ENCODE measurements at places on chromosomes 2 and 18.

- no peak for DNase-seq
Measured at GRCh38 chr2:10834068-10834655, 21.6 kb upstream of the PDIA6 start.

DNA sequence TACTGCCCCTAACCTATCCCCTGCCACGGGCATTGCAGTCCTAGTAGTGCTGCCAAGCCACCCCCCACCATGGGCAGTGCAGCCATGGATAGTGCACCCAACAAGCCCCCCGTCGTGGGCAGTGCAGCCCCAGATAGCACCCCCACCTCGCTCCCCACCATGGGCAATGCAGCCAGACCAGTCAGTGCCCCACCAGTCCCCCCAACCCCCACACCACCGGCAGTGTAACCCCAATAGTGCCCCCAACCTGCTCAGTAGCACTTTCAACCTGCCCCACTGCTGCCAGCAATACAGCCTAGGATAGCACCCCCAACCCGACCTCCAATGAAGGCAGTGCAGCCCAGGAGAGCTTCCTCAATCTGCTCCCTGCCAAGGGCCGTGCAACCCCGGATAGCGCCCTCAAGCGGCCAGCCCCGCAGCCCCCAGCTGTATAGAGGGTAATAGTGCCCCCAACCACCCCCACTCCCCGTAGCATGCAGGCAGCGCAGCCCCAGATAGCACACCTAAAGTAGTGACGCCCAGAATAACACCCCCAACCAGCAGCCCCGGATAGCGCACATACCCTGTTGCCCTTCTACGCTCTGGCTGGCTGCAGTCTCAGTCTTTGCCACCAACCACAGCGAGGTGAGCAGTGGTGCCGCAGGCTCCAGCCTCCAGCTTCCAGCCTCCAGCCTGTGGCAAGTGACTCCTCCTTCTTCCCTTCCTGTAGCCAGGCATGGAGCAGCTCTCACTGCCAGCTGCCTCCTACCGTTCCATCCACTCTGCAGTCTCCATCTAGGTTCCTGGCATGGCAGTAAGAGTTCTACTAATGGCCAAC lies 45.4 kb upstream of the ANKRD62 start:
- no peak for DNase-seq

DNA sequence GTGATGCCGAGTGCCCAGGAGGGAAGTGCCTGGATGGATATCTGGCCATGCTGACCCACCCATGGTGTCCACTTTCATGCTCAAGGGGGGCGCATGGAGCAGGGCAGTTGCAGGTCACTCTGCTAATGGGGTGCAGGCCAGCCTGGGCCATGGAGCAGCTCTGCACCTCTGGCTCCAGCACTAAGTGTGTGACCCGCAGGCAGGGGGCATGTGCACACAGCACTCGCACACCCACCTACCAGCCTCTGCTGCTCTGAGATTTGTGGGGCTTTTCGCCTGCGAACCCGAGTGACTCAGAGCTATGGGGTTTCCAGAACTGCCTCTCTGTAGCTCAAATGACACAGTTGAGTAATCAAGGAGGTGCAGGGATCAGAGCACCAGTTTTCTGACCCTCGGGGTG lies 66.2 kb downstream of the CYP26B1 start:
- DNase-seq: no peak

- no peak for DNase-seq
Measured at GRCh38 chr18:63446266-63446665, 24.0 kb upstream of the VPS4B start.

GRCh38 chr2:149329068-149329467 lies 1.3 kb upstream of the LYPD6 start:
- no peak for DNase-seq

- DNase-seq: peak; percentile 76
Measured at GRCh38 chr2:45651415-45652089, at the start of gene PRKCE. TSS of gene PRKCE (plus strand) at chr2:45651675.

GRCh38 chr2:126899616-126900185 lies 1.0 kb downstream of the TEX51 start:
- DNase-seq: no peak

- no peak for DNase-seq
Measured at GRCh38 chr18:38563396-38563980, 997.9 kb upstream of the CELF4 start.

- no peak for DNase-seq
Measured at GRCh38 chr2:113831161-113831560, 58.7 kb upstream of the ACTR3 start.

DNA sequence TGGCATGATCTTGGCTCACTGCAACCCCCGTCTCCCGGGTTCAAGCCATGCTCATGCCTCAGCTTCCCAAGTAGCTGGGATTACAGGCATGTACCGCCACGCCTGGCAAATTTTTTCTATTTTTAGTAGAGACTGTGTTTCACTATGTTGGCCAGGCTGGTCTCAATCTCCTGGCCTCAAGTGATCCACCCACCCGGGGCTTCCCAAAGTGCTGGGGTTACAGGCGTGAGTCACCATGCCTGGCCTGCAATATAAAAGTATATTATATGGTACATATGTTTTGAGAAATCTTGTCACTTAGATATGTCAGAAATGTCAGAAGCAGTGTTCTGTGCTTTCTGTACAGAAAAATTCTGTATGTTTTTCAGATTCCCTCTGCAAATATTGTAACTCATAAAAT lies 19.2 kb upstream of the XPO1 start:
- DNase-seq: no peak

- DNase-seq: no peak
Measured at GRCh38 chr2:223549215-223549614, 52.9 kb downstream of the SCG2 start.

DNA sequence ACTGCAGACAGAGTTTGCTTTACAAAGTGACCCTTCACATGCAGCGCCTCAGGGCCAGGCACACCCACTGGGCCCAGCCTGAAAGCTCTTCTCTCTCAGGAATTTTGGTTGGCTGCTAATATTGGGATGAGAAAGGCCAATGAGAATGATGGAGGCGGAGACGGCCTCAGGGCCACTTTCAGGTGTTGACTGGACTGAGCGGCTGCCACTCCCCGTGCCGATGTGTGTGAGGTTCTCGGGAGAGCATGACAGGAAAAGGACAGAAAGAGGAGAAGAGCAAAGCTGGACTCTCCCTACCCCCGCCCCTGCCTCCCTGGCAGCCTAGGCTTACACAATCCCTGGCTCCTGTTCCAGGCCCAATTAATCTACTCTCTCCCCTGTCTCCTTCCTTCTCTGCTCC lies 155.7 kb downstream of the CELF4 start:
- DNase-seq: no peak

GRCh38 chr2:167653131-167653530 lies 594.3 kb downstream of the STK39 start:
- no peak for DNase-seq

GRCh38 chr18:9637036-9637767 lies 22.8 kb upstream of the PPP4R1 start:
- no peak for DNase-seq

GRCh38 chr2:25339791-25340180 lies 1.9 kb downstream of the DNMT3A start:
- DNase-seq: no peak

DNA sequence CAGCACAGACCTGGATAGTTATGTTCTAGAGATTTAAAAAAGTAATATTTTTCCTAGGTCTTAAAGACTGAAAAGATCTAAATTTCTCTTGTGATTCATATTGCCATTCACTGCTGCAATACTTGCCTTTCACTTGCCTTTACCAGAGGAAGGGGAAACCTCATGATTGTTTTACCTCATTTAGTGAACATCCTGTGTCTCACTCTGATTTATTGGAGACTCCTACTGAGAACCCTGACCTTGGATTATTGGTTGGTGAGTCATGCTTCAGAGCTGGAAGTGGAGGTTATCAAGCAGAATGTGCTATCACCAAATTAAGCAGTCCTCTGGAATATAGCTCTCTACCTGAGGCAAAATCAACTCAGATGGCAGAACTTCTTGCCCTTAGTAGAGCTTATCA lies 500.5 kb downstream of the TSN start:
- DNase-seq: no peak

GRCh38 chr2:102771114-102771513 lies 9.3 kb downstream of the TMEM182 start:
- DNase-seq: no peak

DNA sequence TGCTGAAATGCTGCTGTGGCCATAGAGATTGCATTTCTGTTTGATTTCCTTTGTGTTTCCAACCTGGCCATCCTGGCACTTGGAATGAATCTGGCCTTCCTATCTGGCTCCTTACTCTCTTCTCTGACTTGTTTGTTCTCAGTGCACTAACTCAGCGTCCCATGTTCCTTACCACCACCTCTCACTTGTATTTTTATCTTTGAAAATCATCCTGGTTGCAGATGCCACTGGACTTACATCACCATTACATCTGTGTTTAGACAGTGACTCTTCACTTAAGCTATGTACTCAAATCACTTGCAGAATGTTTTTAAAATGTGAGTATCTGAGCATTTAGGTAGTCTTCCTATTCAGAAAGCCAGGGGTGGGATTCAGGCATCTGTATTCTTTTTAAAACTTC lies 239.5 kb downstream of the WDR7 start:
- DNase-seq: no peak

- DNase-seq: peak; percentile 54
Measured at GRCh38 chr18:61569176-61569892, 236.1 kb downstream of the CDH20 start.

GRCh38 chr2:120079647-120080046 lies 66.8 kb downstream of the EPB41L5 start:
- DNase-seq: no peak

DNA sequence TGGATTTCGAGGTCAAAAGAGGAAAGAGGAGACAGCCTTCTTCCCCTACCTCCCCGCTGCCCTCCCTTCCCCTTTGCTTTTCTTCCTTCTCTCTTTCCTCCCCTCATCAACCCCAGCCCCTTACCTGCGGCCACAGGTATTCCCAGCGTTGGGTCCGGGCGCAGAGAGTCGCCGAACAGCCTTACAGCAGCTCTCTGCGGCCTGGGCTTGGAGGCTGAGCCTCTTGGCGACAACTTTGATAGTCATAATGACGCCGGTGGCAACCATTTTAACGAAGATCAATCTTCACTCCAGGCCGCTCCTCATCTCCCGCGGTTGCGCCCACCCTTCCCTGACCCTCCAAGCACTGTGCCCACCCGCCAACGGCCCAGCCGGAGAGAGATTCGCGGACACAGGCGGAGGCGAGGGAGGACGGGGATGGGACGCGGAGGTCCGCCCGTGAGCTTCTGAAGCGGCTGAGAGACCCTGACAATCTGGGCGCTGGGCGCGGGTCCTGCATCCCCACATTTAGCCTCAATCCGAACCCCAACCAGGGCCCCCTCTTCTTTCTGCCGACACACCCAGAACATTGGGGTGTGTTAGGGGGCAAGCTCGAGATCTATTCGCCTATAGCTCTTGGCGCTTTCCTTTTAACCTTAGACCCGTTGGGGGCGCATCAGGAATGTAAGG lies 1.5 kb upstream of the EVX2 start:
- DNase-seq: no peak

DNA sequence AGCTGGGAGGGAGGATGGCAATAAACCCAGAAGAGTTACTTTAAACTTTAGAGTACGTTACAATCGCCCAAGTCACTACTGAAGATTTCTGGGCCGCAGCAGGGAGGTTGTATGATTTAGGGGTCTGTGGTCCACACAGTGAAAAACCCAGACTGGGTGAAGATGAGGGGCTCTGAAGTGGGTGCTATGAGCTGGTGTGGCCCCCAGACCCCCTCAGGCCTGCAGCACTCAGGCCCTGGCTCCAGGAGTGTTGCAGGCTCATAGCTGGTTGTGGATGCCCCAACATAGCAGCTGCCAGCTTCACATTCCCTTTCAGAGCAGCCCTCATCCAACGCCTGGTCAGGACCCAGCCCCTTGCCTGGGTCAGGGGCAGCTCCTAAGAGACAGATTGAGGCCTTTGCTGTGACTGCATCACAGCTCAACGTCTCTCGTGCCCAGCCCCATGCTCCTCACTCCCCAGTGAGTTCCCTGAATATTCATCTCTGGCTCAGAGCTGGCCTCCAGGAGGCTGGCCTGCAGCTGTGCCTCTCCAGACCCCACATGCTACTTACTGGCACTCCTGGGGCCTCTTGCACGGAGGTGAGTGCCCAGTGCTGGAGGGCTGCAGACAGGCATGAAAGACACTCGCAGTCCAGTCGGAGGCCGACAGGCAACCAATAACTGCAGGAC lies 94.5 kb upstream of the MYCN start:
- DNase-seq: no peak

DNA sequence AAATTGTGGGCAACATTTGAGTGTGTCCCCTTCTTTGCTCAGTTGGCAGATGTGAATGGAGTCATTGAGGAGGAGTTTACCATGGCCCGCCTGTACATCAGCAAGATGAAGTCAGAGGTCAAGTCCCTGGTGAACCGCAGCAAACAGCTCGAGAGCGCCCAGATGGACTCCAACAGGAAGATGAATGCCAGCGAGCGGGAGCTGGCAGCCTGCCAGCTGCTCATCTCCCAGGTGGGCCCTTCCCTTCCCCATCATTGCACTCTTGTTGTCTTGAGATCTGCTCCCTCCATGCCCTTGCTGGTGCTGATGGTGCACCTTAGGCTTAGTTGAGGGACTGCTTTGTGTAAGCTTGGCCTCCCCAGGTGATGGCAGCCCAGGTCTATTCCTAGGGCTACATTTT lies 47.5 kb upstream of the LYPD6B start:
- DNase-seq: no peak

GRCh38 chr2:190404487-190404886 lies 3.7 kb upstream of the MFSD6 start:
- no peak for DNase-seq

DNA sequence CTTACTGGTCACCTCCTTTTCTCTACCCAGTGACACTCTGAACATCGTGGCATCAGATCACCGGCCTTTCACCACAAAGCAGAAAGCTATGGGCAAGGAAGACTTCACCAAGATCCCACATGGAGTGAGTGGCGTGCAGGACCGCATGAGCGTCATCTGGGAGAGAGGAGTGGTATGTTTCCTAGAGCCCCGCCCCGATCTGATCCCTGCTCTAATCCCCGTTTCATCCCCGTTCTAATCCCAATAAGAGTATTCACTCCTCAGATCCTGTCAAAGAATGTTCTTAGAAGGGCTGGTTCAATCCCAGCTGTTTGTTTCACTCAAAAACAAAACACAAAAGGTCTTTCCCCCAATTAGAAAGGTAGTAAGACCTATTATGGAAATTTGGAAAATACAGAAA lies 30.4 kb upstream of the MAPRE3 start:
- no peak for DNase-seq

- DNase-seq: peak; percentile 47
Measured at GRCh38 chr18:59454909-59455727, 96.1 kb upstream of the LMAN1 start.

- DNase-seq: no peak
Measured at GRCh38 chr2:71789556-71790204, 336.3 kb downstream of the DYSF start.

DNA sequence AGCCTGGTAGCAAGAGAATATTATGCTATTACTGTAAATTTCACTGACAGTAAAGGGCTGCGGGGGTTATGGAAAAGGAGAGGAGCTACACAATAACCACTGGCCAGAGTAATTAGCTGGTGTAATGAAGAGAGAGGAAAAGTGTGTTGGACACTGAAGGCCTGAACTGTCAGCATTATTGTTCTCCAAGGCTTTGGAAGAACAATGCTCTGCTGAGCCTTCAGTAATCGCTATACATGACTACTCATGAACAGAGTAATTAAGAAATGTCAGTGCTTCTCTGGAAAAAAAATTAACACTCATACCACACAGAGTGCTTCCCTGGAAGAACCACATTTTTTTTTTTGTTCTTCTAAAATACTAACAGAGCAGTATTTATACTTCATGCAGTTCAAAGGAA lies 931.3 kb downstream of the CPS1 start:
- DNase-seq: no peak

GRCh38 chr2:187138265-187138664 lies 289.3 kb upstream of the ZSWIM2 start:
- DNase-seq: peak; percentile 45

GRCh38 chr2:33130054-33130447 lies 183.3 kb downstream of the LTBP1 start:
- no peak for DNase-seq

Measured in left cardiac atrium (tissue), 4 donors.